Fibroblast of lung (primary cell): ENCODE measurements at places on chromosomes 12 and 14. TPM values are rescaled to one million over a fixed set of nuclear protein-coding genes. Genes with fewer than 3 reads are reported as not detected.
A peak's percentile ranks its signal among the peaks of the same experiment; 100 is the strongest.

DNA sequence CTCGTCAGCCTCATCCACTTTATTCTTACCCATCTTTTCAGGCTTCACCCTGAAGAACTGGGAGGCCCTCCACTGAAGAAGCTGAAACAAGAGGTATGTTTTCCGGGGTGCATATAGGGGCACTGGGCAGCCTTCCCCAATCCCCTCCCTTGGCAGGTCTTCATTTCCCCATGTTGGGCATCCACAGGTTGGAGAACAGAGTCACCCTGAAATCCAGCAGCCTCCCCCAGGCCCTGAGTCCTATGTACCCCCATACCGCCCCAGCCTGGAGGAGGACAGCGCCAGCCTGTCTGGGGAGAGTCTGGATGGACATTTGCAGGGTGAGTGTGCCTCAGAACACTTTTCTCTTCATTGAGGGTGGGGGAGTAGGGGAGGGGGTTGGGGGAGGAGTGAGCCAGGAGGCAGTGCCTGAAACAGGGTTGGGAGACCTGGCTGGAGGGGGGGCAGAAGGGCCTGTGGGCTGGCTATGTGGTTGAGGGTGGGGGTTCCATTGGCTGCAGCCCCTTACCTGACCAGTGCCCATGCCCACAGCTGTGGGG is 4.0 kb downstream of the NAB2 start:
- H3K27me3 ChIP-seq: no peaks in the 10 kb centered on the region
- H3K27ac ChIP-seq: peak overlapping the region; percentile 75
- H3K4me1 ChIP-seq: peaks cover 26% of the 10 kb centered on the region
- DNase-seq: no peak
- H3K36me3 ChIP-seq: peaks cover 39% of the 10 kb centered on the region

DNA sequence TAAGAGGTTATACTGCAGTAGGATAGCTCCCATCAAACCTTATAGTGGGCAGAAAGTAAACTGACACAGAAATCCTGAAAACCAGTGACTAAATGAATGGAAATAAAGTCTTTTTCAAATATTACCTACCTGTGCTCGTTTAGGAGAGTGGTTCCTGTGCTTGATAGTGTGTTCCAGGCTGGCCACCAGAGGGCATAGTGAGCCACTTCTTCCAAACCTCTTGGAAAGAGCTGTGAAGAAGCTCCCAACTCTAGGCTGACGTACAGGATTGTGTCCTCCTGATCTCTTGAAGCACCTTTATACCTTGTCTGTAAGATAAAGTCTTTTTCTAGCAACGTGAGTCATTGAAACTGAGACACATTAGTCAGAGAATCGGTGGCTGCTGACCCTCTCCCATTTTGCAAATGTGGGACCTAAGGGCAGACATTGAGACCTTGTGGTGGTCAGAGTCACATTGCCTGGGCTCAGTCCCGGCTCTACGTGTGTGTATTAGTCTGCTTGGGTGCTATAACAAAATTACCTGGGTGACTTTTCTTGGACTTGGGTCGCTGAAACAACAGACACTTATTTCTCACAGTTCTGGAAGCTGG is 17.6 kb downstream of the TDP1 start:
- H3K27me3 ChIP-seq: no peaks in the 10 kb centered on the region
- H3K27ac ChIP-seq: no peak overlapping the region
- peaks cover 8% of the 10 kb centered on the region for H3K36me3 ChIP-seq

- no peak for DNase-seq
- H3K27ac ChIP-seq: no peak overlapping the region
Measured at GRCh38 chr12:106999446-106999845, 12.5 kb upstream of the MTERF2 start.

Gene ST8SIA1
- total RNA-seq: 5.9 and 23.9 TPM in 2 replicates

- no peaks in the 10 kb centered on the region for H3K36me3 ChIP-seq
- H3K4me1 ChIP-seq: peaks cover 29% of the 10 kb centered on the region
- no peak overlapping the region for H3K27ac ChIP-seq
- no peak for DNase-seq
- no peak overlapping the region for H3K4me3 ChIP-seq
- no peaks in the 10 kb centered on the region for H3K27me3 ChIP-seq
Measured at GRCh38 chr14:68399971-68400370, 392.9 kb downstream of the ZFP36L1 start.

DNA sequence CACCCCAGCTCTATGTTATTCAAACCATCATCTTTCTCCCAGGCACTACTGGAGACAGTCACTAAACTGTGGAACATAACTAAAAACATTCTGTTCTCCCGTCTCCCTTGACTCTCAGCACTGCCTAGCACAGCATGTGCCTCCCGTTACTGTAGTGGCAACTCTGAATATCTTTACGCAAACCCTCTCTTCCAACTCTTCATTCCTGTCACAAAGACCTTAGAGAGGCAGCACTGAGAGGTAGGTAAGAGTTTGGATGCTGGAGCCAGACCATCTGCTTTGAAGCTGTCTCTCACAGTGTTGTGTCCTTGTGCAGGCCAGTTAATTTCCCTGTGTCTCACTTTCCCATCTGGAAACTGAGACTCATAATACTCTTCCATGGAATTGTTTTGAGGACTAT is 108.1 kb downstream of the DIP2B start:
- DNase-seq: no peak
- H3K36me3 ChIP-seq: no peaks in the 10 kb centered on the region
- H3K4me3 ChIP-seq: no peak overlapping the region
- H3K27ac ChIP-seq: no peak overlapping the region
- H3K27me3 ChIP-seq: no peaks in the 10 kb centered on the region
- peaks cover 2% of the 10 kb centered on the region for H3K4me1 ChIP-seq

- no peaks in the 10 kb centered on the region for H3K4me1 ChIP-seq
- H3K27ac ChIP-seq: no peak overlapping the region
- H3K36me3 ChIP-seq: no peaks in the 10 kb centered on the region
- no peaks in the 10 kb centered on the region for H3K27me3 ChIP-seq
Measured at GRCh38 chr12:31363416-31363809, 37.5 kb upstream of the SINHCAF start.

GRCh38 chr14:105700622-105701288 is 174.4 kb downstream of the TMEM121 start:
- no peak for DNase-seq
- H3K36me3 ChIP-seq: no peaks in the 10 kb centered on the region
- H3K4me3 ChIP-seq: no peak overlapping the region
- H3K27me3 ChIP-seq: no peaks in the 10 kb centered on the region
- H3K4me1 ChIP-seq: no peaks in the 10 kb centered on the region
- H3K27ac ChIP-seq: no peak overlapping the region

- H3K27ac ChIP-seq: no peak overlapping the region
- no peaks in the 10 kb centered on the region for H3K27me3 ChIP-seq
- no peaks in the 10 kb centered on the region for H3K36me3 ChIP-seq
Measured at GRCh38 chr14:55274146-55274545, 2.9 kb downstream of the FBXO34 start.

- no peak for DNase-seq
- no peak overlapping the region for H3K4me3 ChIP-seq
- no peaks in the 10 kb centered on the region for H3K4me1 ChIP-seq
- no peaks in the 10 kb centered on the region for H3K27me3 ChIP-seq
- no peak overlapping the region for H3K27ac ChIP-seq
- no peaks in the 10 kb centered on the region for H3K36me3 ChIP-seq
Measured at GRCh38 chr12:90079529-90080210, 371.0 kb upstream of the ATP2B1 start.

DNA sequence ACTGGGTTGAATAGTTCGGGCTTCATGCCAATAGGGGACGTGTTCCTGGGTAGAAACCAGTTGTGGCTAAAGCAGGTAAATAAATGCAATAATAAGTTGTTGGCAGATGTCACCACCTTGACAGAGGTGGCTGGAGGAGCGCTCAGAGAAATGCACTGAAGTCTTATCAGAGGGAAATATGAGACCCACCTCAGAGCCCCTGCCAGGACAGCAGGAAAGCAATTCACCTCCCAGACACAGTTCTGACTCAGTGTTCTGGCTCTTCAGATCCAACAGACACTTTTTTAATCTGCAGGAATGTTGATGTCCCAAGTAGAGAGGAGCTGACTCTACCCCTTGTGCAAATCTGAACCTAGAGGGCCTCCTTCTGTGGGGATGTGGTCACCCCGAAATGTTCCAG is 687.1 kb upstream of the FBXO33 start:
- no peaks in the 10 kb centered on the region for H3K4me1 ChIP-seq
- DNase-seq: peak; percentile 73
- no peak overlapping the region for H3K4me3 ChIP-seq

GRCh38 chr14:96100161-96101064 is 61.3 kb downstream of the C14orf132 start:
- no peaks in the 10 kb centered on the region for H3K27me3 ChIP-seq
- no peak overlapping the region for H3K27ac ChIP-seq
- peaks cover 17% of the 10 kb centered on the region for H3K4me1 ChIP-seq
- peak; percentile 88 for DNase-seq
- no peak overlapping the region for H3K4me3 ChIP-seq

DNA sequence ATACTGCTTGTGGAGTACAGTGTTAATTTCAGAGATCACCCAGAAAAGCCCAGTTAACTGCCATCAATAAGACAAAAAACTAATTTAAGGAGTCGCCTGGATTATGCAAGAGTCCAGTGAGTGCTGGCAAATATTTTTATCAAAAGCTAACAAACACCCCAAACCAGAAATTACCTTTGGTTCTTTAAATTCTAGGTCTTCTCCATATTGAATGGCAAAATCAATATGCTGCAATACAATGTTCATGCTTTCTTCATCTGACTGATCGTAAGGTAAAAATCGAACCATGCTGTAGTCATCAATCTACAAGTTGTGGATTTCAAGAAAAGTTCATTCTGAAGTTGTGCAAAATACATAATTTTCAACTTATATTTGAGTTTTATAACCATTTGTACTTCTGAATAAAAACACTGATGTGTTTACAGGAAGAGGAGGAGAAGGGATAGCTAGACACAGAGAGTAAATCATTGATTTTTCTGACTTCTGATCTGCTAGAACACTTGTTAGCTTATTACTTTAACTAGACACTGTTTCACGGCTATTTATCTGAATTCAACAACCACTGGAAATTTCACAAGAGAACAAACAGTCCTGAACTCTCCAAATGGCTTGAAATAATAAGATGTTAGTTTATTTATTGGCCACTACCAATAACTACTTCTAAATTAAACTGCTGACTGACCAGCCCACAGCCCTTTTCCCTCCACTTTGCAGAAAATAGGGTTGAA is 3.6 kb upstream of the ARPC3 start:
- H3K27ac ChIP-seq: no peak overlapping the region
- DNase-seq: no peak
- H3K27me3 ChIP-seq: no peaks in the 10 kb centered on the region
- no peaks in the 10 kb centered on the region for H3K36me3 ChIP-seq
- H3K4me1 ChIP-seq: no peaks in the 10 kb centered on the region
- H3K4me3 ChIP-seq: no peak overlapping the region

- peaks cover 6% of the 10 kb centered on the region for H3K36me3 ChIP-seq
- peaks cover 2% of the 10 kb centered on the region for H3K4me1 ChIP-seq
- peak overlapping the region; percentile 93 for H3K4me3 ChIP-seq
- no peaks in the 10 kb centered on the region for H3K27me3 ChIP-seq
- DNase-seq: no peak
Measured at GRCh38 chr12:21500786-21501257, 613 bp downstream of the RECQL start.

GRCh38 chr14:30641207-30641606 is 19.1 kb downstream of the SCFD1 start:
- no peak overlapping the region for H3K27ac ChIP-seq
- no peaks in the 10 kb centered on the region for H3K36me3 ChIP-seq
- no peak for DNase-seq
- no peak overlapping the region for H3K4me3 ChIP-seq
- H3K27me3 ChIP-seq: no peaks in the 10 kb centered on the region

- H3K4me3 ChIP-seq: no peak overlapping the region
- no peak overlapping the region for H3K27ac ChIP-seq
- H3K27me3 ChIP-seq: no peaks in the 10 kb centered on the region
- H3K36me3 ChIP-seq: no peaks in the 10 kb centered on the region
Measured at GRCh38 chr12:70837026-70837425, 83.5 kb downstream of the PTPRR start.

Gene NGB
- not detected in 2 replicates for total RNA-seq

GRCh38 chr12:132143336-132144071 is 615 bp downstream of the DDX51 start:
- peak overlapping the region; percentile 23 for H3K27ac ChIP-seq
- peak overlapping the region; percentile 70 for H3K4me3 ChIP-seq
- H3K27me3 ChIP-seq: no peaks in the 10 kb centered on the region
- no peak for DNase-seq

DNA sequence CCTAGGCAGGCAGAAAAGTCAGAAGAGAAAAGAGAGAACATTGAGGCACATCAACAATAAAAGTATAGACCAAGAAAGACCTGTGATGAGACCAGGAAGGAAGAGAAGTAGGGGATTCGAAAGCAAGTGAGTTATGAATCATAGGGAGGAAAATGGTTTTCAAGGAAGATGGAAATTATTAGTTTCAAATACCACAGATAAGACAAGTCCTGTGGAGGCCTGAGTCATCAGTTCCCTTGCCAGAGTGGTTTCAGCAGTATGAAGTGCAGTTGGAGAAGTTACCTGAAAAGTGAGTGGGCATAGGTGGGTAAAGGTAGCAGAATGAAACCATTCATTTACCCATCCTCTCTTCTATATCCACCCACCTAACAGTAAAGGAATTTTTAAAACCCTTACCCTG is 25.2 kb upstream of the TSPAN8 start:
- H3K27ac ChIP-seq: no peak overlapping the region
- H3K4me1 ChIP-seq: no peaks in the 10 kb centered on the region
- DNase-seq: peak; percentile 77
- no peaks in the 10 kb centered on the region for H3K27me3 ChIP-seq

Gene TAS2R30
- total RNA-seq: 2.6 and 4.0 TPM in 2 replicates

DNA sequence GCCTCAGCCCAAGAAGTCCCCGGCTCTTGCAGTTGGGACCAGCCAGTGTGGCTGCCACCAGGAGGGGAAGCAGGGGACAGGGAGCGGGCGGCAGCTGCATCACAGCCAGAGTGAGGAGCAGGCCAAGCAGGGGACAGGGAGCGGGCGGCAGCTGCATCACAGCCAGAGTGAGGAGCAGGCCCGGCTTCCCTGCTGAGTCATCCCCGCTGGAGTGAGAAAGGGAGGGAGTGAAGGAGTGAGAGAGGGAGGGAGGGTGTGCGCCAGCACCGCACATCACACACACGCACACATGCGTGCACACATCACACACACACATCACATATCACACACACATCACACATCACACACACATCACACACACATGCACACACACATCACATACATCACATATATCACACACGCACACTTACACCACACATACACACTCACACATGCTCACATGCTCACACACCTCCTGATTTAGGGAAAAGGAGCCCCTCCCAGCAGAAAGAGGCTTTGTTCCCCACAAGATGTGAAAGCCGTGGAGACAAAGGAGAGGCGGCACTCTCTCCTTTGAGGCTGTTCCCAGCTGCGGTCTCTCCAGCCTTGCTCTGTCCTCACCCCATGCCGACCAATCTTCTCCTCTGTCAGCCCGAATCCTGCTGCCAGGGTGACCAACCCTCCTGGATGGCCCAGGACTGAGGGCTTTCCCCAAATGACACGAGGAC is 16.7 kb upstream of the ZDHHC22 start:
- DNase-seq: peak; percentile 76
- no peak overlapping the region for H3K27ac ChIP-seq
- H3K27me3 ChIP-seq: peaks cover 13% of the 10 kb centered on the region
- peaks cover 3% of the 10 kb centered on the region for H3K4me1 ChIP-seq

DNA sequence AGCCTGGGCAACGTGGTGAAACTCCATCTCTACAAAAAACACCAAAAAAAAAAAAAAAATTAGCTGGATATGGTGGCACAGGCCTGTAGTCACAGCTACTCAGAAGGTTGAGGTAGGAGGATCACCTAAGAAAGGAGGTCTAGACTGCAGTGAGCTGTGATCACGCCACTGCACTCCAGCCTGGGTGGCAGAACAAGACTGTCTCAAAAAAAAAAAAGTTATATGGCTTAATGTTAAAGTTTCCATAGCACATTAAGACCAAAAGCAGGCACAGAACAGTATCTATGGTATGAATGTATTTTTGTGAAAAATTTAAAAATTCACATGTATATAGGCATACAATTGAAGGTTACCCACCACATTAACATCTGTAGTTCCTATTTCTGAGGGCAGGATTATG is 15.9 kb downstream of the CDKN1B start:
- H3K4me1 ChIP-seq: peaks cover 19% of the 10 kb centered on the region
- H3K27ac ChIP-seq: no peak overlapping the region
- DNase-seq: no peak
- H3K4me3 ChIP-seq: no peak overlapping the region

Gene GPR137C
- total RNA-seq: 0.50 and 0.51 TPM in 2 replicates
